ENCODE measurements at places on chromosomes 5 and 9. TPM values are rescaled to one million over a fixed set of nuclear protein-coding genes. Genes with fewer than 3 reads are reported as not detected.

Gene FOXD4L4
- 0.03 TPM for total RNA-seq

Gene BAG1
- total RNA-seq, result 166 TPM

Gene FAM169A
- 2.7 TPM for total RNA-seq

Gene CDK5RAP2
- total RNA-seq, result 30.1 TPM

Gene PCDHA9
- 0.04 TPM for total RNA-seq

Gene PHF24
- total RNA-seq, result 0.21 TPM

Gene F2RL1
- total RNA-seq, result 281 TPM
